Prostate gland (tissue), 2 donors: ENCODE measurements at places on chromosomes 1 and 21. TPM values are rescaled to one million over a fixed set of nuclear protein-coding genes. Genes with fewer than 3 reads are reported as not detected.

DNA sequence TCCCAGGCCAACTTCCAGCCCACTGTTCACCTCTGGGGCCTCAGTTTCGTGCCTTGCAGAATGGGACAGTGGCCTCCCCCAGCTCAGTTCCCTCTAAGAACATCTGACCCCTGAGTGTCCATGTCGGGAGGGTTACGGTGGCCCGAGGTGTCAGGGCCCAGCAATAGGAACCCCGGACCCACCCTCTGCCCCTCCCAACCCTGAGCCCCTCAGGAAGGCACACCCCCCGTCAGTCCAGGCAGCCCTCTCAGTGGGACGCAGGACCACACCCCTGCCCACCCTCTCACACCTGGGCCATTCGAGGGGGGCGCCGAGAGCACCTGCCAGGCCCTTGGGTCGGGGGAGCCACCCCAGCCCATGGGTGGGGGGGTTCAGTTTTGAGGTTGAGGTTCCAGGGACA is 447 bp downstream of the TTC34 start:
- DNase-seq = no peak

GRCh38 chr1:33435096-33435820 is 4.4 kb upstream of the PHC2 start:
- DNase-seq = no peak

DNA sequence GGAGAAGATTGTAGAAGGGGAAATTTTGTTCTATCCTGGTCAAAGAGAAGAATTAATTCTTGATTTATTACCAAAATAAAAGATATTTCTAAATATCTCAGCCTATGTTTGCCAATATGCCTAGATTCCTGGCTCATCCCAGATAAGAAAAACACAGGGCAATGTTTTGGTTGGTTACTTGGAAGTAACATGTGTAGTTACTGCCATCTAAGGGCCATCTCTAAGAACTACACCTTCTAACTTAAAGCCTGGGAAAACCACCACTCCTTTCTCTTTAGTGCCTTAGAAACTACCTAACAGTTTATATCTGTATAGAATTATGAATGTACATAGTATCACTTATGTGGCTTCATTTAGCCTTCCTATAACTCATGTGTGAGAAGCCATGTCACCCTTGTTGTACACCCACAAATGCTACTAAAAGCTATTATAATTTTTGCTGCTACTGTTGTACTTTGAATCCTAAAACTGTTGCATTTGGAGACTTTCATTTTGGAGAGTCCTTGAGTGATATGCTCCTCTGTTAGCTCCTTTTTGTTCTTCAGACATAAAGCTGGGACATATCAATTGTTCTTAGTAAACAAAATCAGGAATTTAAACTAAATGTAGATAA is 4.5 kb downstream of the AIM2 start:
- no peak for DNase-seq

GRCh38 chr1:180581635-180582039 is 22.9 kb downstream of the OVAAL start:
- no peak for DNase-seq

DNA sequence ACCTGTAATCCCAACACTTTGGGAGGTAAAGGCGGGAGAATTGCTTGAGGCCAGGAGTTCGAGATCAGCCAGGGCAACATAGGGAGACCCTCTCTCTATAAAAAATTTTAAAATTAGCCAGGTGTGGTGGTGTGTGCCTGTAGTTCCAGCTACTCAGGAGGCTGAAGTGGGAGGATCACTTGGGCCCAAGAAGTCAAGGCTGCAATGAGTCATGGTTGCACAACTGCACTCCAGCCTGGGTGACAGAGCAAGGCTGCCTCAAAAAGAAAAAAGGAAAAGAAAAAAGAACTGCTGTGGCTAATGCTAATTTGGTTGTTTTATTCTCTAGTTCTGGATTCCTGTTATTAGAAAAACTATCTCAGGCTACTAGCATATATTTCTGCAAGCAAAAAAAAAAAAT is 29.8 kb downstream of the DBT start:
- no peak for DNase-seq

DNA sequence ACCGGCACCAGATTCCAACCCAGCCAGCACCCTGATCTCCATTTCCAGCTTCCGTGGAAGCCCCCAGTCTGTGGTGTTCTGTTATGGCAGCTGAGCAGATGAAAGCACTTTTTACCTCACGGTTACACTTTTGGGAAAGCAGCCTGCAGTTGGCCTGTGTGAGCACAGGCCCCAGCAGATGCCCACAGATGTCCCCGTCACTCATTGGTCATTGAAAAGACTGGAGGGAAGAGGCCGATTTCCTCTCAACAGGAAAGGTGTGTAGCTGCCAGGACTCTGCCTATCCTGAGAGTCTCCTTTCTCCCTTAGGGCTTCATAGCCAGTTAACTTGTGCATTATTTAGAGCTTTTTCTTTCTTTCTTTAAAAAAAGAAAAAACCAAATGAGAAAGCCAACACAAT is 123.0 kb downstream of the PCBP3 start:
- DNase-seq = no peak

DNA sequence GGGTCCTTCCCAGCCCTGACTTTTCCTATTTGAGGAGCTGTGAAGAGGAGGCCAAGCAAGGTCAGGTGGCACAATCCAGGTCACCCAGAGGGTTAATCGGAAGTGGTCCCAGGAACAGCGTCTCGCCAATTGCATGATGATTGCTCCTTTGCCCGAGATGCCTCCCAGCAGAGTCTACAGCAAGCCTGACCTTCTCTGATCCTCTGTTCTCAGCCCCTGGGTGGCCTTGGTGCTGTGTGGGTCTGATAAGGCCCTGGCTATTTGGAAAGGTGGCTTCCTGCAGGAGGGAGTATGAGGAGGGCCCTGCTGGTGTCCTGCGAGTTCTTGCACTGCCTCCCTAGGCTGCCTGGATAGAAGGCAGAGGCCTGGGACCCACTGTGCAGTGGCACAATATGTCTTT is 116.2 kb downstream of the FOXD2 start:
- no peak for DNase-seq

DNA sequence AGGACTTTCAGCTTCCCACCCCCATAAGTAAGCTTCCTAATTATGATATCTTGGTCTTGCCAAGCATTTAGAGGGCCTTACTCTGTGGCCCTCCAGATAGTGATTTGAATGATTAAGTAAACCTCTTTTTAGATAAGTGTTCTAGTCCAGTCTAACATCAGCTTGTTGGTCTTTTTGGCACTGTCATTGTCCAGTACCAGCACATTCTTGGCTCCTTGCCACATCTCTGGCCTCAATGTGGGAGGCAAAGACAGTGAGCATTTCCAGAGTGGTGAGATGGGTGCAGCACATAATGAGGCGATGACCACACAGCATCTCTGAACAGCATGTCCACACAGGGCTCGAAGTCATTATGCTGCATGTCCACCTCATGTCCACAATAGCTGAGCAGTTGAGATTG is 6.1 kb downstream of the CAPZA1 start:
- DNase-seq = no peak

- no peak for DNase-seq
Observed at GRCh38 chr1:156933136-156933535, 12.7 kb downstream of the LRRC71 start.

- no peak for DNase-seq
Observed at GRCh38 chr1:81327103-81327710, 473.5 kb upstream of the ADGRL2 start.

- DNase-seq = no peak
Observed at GRCh38 chr21:34215911-34216717, 142.7 kb downstream of the MRPS6 start.

- DNase-seq = no peak
Observed at GRCh38 chr1:154835531-154836324, 34.4 kb downstream of the KCNN3 start.

DNA sequence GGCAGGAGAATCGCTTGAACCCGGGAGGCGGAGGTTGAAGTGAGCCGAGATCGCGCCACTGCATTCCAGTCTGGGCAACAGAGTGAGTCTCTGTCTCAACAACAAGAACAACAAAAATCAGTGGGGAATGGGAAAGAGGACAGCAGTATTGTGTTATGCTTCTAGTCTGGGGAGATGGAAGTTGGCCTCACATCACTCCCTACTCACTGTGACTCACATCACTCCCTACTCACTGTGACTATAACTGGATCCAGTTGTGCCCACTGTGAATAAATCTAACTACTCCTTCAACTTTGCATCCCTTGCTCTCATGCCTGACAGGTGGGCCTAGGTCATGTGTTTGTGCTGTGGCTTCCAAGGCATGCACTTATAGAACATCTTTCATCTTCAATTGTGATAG is 285.4 kb upstream of the USP24 start:
- no peak for DNase-seq

The RFX5 gene
- total RNA-seq = 25.5 TPM

The ABCA4 gene
- 0.85 TPM for total RNA-seq

The SUMO3 gene
- 78.3 TPM for total RNA-seq

The PCAT6 gene
- 9.0 TPM for total RNA-seq
